ENCODE measurements at places on chromosomes 11 and 22. TPM values are rescaled to one million over a fixed set of nuclear protein-coding genes. Genes with fewer than 3 reads are reported as not detected.

DNA sequence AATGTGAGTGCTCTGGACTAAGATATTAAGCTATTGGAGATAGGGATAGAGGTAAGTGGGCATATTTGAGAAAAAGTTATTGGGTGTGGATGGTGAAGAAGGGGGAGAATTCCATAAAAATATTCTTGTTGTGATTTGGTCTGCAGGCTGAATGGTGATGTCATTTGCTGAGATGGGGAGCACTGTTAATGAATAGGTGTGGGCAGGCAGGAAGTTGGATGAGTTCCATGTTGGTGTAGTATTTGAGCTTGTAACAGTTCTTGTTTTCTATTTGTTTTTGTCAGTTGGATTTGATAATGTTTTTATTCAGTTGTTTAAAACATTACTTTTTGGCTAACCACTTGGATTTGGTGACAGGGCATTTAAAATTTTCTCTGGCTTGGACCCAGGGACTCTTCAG, 168.8 kb downstream of the C11orf87 start:
- DNase-seq: no peak

- no peak for DNase-seq
Measured at GRCh38 chr11:11789735-11790369, 51.9 kb upstream of the USP47 start.

DNA sequence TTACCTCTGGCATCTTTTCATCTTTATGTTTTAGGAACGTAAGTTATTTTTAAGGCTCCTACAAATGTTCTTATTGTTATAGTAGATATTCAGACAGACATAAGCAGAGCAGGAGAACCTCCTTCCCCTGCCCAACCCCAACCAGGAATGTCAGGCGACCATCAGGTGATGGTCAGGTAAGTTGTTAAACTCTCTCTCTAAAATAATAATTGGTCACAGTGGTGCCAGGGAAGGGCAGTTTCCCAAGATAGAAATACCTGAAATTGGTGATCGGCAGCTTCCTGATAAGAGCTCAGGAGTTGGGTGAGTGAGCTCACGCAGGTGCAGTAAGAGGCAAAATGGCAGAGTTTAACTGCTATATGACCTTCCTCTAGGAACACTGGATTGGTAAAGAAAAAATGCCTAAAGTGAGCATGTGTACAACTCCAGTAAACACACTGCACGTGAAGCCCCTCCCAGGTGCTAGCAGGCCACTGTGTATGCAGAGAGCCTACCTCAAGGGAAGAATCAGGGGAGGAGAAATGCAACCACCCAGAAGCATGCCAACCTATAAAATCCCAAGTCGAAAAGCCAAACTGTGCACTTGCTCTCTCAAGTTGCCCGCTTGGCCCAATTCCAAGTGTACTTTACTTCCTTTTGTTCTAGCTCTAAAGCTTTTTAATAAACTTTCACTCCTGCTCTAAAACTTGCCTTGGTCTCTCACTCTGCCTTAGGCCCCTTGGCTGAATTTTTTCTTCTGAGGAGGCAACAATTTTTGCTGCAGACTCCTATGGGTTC, 273.9 kb downstream of the SBF2 start:
- no peak for DNase-seq

OR6T1 gene
- total RNA-seq: not detected

APOC3 gene
- total RNA-seq: 2.1 TPM

BTBD18 gene
- not detected for total RNA-seq

GRCh38 chr11:114260077-114260476, 36.1 kb upstream of the NNMT start:
- DNase-seq: no peak

- DNase-seq: no peak
Measured at GRCh38 chr11:119935349-119935925, 202.5 kb downstream of the TRIM29 start.

OR8G1 gene
- not detected for total RNA-seq

HBG2 gene
- 6.5 TPM for total RNA-seq

DNA sequence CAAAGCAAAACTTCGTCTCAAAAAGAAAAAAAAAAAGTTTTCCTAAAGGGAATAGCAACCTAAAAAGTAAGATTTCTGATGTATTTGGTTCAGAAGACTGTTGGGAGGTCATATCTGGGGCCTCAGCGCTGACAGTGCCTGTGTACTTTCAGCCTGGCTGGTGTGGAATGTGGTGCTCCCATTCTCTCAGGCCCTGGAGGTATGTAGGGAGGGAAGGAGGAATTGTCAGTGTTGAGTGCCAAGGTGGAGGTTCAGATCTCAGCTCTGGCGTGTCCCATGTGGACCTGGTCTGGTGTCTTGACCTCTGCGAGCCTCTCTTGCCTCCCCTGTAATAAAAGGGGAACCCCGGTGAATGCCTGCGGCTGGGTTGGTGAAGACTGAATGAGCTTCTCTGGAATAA, 22.4 kb downstream of the PRR5 start:
- no peak for DNase-seq

- no peak for DNase-seq
Measured at GRCh38 chr22:48779661-48780596, 1047.7 kb downstream of the BRD1 start.

DNA sequence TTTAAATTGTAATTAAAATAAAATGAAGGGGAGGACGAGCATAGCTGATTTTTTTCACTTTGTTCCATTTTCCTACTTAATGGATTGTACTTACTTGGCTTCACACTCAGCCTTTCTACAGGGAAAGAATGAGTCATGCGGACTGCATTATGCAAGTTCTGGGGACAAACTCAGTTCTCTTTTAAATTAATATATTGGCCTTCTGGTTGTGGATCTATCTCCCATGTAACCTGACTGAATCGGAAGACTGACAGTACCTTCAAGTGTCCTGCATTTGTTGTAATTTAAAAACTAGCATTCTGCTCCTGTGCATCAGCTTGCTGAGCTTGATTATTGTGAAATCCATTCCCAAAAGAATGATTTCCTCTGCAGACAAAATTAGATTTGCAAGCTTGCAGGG, 12.2 kb downstream of the OR8D1 start:
- no peak for DNase-seq

DNA sequence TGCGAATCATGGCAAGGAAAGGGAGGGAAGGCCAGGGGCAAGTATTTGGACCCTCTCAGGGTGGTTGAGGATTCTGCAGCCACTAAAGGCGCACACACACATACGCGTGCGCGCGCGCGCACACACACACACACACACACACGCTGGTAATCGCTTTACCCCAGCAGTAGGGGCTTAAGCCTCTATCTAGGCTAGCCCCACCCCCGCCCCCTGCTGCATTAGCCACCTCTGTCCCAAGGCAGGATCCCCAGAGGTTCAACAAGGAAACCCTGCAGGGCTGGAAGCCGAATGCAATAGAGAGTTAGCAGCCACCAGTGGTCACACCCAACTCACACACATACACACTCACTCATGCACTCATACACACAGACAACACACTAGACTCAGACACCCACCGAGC, 28.6 kb upstream of the ELFN2 start:
- DNase-seq: no peak

GRCh38 chr11:125418396-125418795, 77.7 kb downstream of the FEZ1 start:
- no peak for DNase-seq

CHEK1 gene
- 111 TPM for total RNA-seq

CCDC88B gene
- total RNA-seq: 19.9 TPM

DNA sequence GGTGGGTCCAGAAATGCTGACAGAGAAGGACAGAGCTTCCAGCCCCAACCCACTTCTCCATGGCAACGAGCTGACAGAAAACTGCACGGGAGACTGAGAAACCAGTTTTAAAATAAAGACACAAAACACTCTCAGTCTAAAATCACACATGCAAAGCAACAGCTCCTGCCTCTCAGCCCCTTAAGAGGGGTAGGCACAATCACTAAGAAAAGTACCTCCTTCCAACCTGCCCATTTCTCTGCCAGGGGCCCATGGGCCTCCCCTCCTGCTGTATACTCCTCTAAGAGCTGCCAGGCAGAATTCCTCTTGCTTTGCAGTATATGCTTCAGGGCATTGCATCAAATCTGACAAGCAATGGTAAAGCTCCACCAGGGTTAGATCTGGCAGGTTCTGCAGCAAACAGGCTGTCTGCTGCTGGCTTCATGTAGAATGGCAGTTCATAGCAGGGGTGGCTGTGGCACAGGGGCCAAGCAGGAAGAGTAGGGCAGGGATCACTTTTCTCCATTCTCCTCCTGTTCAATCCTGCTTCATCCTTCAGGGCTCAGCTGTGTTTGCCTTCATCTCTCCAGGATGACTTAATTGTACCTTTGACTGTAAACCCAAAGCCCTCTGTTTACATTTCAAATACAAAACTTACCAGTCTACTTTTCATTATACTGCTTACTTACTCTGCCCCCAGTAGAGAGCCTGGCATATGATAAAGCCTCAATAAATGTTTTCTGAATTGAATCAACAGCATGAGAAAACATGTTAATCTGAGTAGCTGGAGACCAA, 77.7 kb downstream of the KCNC1 start:
- DNase-seq: no peak

DNA sequence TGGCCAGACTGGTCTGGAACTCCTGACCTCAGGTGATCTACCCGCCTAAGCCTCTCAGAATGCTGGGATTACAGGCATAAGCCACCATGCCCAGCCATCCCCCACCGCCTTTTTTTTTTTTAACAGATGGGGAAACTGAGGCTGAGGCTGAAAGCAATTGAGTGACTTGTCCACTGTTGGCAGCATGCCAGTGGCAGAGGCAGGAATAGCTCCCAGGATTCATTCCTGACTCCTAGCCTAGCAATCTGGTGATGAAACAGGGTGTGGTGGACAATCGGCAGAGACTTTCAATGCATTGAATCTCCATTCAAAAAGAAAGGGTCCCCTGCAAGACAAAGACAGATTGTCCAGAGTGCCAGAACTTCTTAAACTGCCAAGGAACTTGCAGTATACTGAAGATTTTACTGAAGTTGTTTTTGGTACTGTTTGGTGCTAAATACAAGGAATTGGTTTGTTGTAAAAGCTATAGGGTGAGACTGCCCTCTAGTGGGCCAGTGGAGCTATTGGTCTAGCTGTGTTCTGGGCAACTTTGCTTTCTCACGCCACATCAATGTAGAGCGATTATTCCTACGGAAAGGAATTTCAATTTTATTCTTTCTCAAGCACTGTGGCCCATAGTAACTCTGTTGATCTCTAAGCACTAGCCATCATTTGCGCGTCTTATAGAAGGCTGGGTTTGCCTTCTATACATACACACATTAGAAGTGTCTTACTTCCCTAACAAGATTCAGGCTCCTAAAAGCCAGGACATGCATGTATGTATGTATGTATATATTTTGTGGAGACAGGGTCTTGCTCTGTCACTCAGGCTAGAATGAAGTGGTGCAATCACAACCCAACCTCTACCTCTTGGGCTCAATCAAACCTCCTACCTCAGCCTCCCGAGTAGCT, 21.0 kb downstream of the C22orf31 start:
- peak; percentile 68 for DNase-seq

INPP5J gene
- total RNA-seq: 7.7 TPM

FLRT1 gene
- 0.16 TPM for total RNA-seq

BARX2 gene
- total RNA-seq: not detected

DNA sequence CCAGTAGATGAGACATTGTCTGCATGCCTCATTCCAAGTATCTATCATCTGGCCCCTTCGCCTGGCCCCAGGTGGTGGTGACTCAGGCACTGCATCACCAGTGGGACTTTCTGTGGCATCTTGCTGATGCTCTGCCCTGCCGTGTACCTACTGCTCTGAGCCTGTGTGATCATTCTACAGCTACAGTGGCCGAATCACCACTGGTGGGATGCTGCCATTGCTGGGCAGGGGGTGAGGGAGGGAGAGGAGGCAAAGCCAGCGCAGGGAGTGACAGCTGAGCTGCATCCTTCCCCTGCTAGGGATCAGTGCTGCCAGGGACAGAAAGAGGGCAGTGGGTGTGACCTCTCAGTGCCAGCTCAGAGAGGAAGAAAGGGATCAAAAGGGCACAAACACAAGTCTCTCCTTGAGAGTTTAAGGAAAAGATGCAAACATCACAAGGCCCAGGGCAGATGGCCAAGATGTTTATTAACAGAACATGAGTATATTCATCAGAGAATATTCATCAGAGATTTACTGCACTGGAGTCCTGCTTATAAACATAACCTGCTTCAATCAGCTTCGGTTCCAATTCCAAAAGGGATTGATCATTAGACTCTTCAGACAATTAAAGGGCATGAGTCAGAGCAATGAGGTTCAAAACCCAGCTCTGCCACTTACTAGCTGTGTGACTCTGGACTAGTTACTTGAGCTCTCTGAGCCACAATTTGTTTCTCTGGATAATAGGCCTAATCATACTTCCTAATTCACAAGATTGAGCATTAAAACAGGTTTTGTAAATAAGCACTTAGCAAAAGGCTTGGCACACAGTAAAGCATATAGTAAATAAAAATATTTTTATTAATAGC, 109.8 kb downstream of the NAT10 start:
- no peak for DNase-seq

GRCh38 chr11:79697905-79698304, 257.1 kb upstream of the TENM4 start:
- DNase-seq: no peak

KDM4E gene
- not detected for total RNA-seq

DNA sequence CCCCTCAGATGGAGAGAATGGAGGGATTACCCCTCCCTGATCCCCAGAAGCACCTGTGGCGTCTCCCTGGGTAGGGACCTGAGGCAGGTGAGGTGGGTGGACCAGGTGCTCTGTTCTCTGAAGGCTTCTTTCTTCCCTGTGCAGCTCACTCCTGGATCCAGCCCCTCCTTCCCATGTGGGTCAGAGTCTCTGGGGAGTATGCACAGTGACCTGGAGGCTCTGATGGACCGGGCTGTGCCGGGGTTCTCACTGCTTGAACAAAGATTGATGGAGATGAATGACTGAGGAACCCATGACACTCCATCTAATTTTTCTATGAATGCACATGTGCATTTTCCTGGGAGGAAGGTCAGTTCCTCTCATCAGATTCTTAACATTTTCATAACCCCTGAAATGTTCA, 78.6 kb upstream of the SHANK2 start:
- no peak for DNase-seq

DNA sequence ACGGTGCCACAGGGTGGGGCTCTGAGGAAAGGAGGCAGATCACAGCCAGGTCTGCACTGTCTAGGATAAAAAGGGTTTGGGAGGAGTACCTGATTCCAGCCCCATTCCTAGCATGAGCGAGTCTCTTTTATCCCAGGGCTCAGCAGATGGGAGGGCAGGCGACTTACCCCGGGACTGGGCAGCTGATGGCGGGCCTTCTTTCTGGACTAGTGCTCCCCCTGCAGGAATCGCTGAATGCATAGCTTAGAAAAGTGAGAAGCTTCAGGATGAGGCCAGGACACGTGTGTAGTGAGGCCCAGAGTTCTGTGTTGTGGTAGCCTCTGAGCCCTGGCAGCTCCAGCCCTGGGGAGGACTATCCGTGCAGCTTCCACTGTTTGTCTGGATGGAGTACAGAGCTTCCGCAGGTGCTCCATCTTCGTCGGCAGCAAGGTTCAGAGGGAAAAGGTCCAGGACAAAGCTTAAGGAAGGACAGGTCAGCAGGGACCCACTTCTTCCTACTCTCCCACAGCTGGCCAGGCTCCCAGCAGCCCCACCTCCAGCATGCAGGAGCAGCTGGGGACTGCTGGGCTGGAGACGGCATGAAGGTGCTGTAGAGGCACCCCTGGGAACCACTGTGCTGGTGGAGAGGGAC, 30.4 kb downstream of the COMMD9 start:
- peak; percentile 74 for DNase-seq

Data from WTC11 (cell line).